ENCODE measurements at places on chromosomes 1 and 21. TPM values are rescaled to one million over a fixed set of nuclear protein-coding genes. Genes with fewer than 3 reads are reported as not detected.

DNA sequence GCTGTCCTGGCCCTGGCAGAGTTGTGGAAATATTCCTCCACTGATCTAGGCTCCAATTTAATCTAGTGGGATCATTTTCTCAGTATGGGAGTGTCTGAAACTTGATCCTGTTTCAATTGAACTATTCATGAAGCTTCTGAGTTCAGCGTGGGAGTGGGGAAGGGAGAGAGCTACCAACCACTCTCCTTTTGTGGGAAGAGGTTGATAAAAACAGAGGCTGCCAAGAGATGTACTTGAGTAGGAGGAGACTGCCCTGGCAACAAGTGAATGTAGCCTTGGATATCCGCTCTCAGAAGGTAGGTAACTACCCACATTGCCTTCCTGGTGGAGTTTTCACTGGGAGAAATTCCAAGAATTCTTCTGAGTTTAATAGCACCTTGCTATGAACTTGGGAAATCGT, at the start of gene CTXND2:
CTXND2 (plus strand) TSS at position 119 of the 400 bp plus-strand sequence. CDS start 25,179 bp downstream, outside the sequence.
- no peak for DNase-seq

- no peak for DNase-seq
These were observed 282.6 kb upstream of the AJAP1 start for GRCh38 chr1:4371849-4372248.

GRCh38 chr1:41861535-41862383, 57.0 kb downstream of the HIVEP3 start:
- no peak for DNase-seq

DNA sequence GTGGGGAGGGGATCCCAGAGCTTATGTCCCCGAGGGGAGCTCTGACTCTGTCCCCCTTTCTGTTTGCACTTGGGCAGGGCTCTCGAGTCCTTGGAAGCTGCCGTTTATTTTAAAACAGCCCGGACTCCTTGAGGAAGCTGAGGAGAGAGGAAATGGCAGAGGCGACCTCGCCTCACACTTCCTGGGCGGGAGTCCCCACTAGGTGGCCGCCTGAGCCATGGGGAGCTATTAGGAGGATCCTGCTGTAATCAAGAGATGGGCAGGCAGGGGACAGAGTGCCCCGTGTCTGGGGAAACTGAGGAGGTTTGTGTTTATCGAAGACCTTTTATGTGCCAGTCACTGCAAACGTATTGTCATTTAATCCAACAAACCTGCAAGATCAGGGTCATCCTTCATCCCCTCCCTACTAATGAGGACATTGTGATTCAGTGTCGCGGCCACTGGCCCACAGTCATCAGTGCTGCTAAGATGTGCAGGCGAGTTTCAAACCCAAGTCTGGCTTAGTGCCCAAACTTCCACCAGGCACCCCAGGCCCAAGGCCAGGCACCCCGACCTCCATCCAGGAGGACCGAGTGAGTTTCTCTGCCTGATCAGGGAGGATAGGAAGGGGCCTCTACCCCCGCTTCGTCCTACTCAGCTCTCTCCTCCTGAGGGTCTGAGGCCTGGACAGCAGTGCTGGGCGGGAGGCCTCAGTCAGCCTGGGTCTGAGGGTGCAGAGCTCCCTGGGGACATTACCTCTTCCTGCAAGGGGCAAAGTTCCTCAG, 316.9 kb upstream of the VAMP3 start:
- peak; percentile 46 for DNase-seq

The SHC1 gene
- 6.9 TPM for total RNA-seq

DNA sequence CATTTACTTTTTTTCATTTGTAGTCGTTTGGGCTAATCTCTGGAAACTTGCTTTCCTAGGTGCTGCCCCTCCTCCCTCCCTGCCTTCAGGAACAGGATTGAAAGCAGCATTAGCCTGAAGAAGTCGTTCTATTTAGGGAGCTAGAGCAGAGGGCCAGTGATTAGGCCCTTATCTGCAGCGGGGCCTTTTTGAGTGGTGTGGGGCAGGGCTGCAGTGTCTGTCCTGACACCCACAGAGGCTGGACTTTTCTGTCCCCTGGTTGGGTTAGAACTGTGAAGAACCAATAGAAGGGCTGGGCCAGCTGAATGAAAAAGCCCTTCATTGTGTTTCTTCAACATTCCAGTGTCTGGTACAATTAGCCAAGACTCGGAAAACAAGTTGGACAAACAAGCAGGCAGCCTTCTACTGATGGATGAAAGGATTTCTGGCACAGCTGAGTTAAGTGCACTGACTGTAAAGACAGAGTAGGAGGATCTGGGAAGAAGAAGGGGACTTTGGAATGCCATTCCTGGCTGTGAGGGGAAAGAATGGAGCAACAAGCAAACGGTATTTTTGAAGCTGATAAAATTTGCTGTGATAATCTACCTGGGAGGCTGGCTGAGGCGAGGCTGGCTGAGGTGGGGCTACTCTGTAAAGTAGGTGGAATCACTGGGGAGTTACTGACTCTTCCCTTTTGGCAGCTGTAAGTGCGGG, 9.7 kb downstream of the MACF1 start:
- DNase-seq, result no peak

DNA sequence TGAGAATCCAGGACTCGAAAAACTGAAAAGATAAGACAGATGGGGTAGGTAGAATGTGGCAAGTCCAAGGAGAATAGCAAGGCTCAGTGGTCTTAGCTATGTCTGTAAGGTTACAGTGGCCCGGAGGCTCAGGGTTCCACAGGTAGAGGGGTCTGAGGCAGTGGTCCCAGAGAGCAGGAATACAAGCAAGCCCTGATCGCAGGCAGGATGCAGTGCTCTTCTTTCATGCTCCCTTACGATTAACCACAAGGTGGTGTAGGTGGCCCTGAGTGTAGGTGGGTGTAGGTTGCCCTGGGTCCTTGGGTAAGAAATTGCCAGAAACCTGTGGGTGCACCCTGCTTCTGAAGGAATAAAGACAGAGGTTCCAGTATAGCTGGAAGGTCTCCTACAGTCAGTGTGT, 99.1 kb upstream of the RAB3GAP2 start:
- no peak for DNase-seq

- DNase-seq, result no peak
These were observed 265.8 kb downstream of the NFIA start for GRCh38 chr1:61348025-61348665.

DNA sequence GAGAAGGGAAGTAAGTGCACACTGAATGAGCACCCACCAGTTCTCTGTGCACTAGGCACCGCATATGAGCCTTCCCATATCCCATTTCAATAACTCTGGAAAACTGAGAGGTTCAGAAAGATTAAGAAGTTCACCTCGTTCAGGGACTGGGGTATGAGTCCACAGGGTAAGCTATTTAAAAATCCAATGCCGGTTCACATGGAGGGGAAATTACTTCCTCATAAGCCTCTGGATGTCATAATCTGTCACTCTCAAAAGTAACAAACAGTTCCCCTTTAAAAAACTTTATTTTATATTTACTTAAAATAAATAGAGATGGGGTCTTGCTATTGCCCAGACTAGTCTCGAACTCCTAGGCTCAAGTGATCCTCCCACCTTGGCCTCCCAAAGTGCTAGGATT, 1.9 kb downstream of the OR2B11 start:
- no peak for DNase-seq

DNA sequence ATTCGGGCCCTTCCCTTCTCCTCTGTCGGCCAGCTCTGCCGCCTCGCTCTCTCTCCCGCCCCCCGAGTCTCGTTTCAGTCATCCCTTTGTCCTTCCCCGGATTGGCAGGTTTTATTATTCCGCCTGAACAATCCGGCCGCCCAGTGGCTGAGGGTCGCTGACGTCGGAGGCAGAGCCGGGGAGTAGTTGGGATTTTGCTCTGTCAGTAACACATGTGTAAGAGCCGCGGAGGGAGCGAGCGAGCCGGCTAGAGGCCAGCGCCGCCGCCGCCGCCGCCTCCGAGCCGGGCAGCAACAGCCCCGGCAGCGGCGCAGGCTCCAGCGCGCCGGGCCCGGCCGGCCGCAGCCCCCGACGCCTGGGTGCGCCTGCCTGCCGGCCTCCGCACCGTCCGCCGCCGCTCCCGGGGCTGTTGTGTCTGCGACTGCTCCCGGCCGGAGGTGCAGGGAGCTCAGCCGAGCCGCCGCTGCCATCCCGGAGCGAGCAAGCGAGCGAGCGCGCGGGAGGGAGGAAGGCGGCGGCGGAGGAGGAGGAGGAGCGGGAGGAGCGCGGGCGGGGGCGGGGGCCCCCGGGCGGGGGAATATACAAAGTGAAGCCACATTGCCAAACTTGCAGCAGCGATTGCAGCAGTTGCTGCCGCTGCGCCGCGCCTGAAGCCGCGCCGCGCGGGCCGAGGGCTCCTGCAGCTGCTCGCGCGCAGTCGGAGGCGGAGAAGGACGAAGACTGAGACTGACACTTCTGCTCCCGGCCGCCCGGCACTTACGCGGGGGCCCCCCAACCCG, at the start of gene LMO4:
LMO4 (plus strand) TSS at position 609 of the 779 bp plus-strand sequence. CDS start 3,136 bp downstream, outside the sequence.
- DNase-seq, result peak; percentile 87

DNA sequence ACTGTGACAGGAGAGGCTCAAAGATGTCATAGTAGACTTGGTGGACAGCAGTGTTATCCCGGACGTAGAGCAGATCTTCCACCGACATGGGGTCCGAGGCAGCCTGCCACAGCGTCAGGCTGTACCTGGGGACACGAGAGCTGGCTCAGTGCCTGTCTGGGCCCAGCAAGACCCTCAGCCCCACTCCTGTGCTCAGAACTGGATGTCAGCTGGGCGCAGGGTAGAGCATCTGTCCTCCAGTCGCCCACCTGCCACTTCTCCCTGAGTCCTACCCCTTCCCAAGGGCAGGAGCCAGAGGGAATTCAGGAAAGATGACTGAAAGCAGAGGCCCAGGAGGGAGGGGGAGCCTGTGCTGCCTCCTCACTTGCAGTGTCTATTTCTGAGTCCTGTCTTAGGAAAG, 11.7 kb downstream of the FAM151A start:
- DNase-seq, result no peak

DNA sequence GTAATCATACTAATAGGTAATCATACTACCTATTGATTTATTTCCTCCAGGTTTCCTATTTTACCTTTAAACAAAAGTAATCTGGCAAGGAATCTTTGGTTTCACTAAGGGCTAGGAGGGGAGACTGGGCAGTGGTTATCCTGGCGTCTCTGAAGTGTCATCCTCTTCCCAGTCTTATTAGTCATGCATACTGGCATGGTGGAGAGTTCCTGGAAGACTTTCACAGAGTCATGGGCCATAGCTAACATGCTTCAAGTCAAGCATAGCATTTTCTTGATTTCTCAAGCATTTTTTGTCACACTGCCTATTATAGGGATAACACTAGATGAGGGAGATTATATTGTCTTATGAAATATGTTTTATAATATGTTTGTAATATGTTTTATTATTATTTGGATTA, 64.0 kb upstream of the ASB17 start:
- DNase-seq, result no peak

GRCh38 chr21:17539743-17540341, 27.0 kb downstream of the CXADR start:
- DNase-seq, result no peak

The SPRR2F gene
- not detected for total RNA-seq

The SLC22A15 gene
- total RNA-seq, result 11.4 TPM

The FMO4 gene
- total RNA-seq, result 0.82 TPM

DNA sequence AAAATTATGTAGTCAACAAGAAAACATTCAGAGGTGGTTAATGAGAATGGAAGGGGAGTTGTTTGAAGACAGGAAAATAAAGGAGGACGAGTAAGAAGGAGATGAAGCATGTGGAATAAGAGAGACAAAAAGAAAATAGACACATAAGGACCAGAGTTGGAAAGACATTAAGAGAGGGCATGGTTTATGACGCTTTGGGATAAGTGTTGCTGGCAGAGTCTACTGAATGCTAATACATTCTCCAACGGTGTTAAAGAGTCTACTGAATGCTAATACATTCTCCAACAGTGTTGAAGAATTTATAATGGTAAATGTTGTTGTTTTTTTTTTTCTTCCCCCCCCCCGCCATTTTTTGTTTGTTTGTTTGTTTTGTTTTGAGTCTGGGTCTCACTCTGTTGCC, 13.1 kb downstream of the PRKAA2 start:
- DNase-seq, result no peak

DNA sequence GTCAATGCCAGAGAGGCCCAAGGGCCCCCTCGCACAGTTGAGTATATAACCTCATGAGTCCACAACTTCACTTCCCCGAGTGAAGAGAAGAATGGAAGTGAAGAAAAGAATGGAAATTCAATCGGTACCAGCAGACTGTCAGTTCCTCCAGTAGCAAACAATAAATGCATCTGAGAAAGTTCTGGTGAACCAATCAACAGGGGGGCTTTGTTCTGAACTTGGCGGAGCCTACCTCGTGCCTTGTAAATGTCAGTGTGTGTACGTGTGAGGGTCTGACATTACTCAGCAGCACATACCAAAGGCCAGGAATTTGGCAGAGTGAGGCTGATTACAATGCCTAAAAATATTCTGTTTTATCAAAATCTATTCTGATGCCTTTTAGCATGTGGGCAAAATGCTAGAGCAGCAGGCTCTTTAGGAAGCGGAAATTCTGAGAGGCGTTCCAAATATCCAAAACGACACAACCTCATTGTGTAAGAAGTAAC, 238.5 kb downstream of the LTN1 start:
- no peak for DNase-seq

GRCh38 chr1:50604580-50604979, 181.3 kb upstream of the DMRTA2 start:
- no peak for DNase-seq

DNA sequence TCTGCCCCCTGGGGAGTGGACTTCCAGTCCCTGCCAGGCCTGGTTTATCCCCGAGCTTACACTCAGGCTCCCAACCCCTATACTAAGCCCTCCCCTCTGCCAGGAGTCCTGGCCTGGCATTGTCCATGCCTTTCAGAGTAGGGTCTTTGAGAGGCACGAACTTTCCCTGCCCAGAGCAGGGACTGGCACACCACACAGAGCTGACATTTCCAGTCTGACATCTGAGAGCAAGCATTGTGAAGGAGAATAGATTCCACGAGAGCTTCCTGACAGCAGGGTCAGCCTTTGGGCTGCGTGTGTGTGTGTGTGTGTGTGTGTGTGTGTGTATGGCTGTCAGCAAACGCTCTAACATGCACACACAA, 59.5 kb upstream of the LAPTM5 start:
- no peak for DNase-seq

DNA sequence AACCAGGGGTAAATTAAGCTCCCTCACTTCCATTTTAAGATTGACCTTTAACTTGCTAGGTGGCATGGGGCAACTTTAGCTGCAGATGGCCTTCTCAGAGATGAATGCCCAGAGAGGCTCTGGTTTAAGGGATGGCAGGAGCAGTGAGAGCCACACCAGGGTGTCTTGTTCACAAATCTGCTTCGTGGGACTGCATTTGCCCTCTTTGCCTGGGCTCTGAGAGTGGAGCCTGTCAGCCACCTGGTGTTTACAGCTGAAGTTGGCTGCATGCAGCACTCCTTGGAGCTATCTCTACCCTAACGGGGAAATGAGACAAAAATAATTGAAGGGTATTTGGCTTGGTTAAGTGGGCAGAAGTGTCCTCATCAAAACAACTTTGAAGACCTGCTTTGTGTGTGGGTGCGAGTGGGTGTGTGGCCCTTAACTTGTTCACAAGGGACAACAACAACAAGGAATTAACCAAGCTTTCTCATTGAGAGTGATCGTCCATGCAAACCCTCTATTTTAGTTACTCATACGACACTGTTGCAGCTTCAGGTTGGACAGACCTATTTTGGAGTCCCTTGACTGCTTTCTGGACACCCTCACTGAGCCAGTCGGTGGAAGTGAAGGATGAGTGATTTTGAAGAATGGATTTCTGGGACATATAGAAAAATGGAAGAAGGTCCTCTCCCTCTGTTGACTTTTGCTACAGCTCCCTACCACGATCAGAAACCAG, 29.8 kb downstream of the PGM1 start:
- no peak for DNase-seq

The PRELP gene
- total RNA-seq, result 0.41 TPM

The SVBP gene
- total RNA-seq, result 55.4 TPM

GRCh38 chr1:27858072-27858948, 14.0 kb upstream of the THEMIS2 start:
- DNase-seq, result peak; percentile 74

- peak; percentile 59 for DNase-seq
These were observed 92.3 kb downstream of the PRDM16 start for GRCh38 chr1:3161176-3161840.

The AGT gene
- 4.1 TPM for total RNA-seq

The MAP3K7CL gene
- 1.2 TPM for total RNA-seq

Data from frontal cortex (tissue), 4 donors.